ENCODE measurements at places on chromosomes 7 and 10.

GRCh38 chr7:134834689-134835462 is 55.4 kb downstream of the CALD1 start:
- DNase-seq = peak; percentile 12

GRCh38 chr10:93695740-93696139 is 6.7 kb downstream of the FRA10AC1 start:
- DNase-seq = no peak

- no peak for DNase-seq
These were observed 51.8 kb downstream of the TCF7L2 start for GRCh38 chr10:113001599-113002448.

DNA sequence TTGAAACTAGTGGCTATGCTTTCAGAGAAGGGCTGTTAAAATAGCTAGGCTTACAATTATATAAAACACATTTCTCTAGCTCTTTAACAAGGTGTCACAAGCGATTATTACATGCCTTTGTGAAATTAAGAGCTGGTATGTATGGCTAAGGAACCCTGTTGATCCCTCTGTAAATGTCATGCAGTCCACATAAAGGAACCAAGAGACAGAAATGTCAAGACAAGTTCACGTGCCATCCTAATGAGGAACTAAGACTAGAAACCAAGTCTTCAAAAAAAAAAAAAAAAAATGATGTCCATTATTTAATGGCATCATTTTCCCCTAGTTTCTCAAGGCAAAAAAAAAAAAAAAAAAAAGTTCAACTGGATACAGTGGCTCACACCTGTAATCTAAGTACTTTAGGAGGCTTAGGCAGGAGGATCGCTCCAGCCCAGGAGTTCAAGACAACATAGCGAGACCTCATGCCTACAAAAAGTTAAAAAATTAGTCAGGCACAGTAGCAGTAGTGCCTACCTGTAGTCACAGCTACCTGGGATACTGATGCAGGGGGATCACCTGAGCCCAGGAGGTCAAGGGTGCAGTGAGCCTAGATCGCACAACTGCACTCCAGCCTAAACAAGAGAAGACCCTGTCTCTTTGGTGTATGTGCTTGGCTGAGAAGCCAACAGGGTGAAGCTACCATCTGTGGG is 63.4 kb downstream of the SRPK2 start:
- DNase-seq = no peak

GRCh38 chr7:121005996-121006584 is 17.6 kb downstream of the CPED1 start:
- DNase-seq = no peak
